ENCODE measurements at places on chromosomes 13 and 19.
A peak's percentile ranks its signal among the peaks of the same experiment; 100 is the strongest.

GRCh38 chr19:52897138-52897935, at the start of gene ZNF320:
Gene ZNF320, minus strand, starts transcription at chr19:52897635. Its CDS starts 7,380 bp downstream, at chr19:52890255.
- DNase-seq = peak; percentile 80

DNA sequence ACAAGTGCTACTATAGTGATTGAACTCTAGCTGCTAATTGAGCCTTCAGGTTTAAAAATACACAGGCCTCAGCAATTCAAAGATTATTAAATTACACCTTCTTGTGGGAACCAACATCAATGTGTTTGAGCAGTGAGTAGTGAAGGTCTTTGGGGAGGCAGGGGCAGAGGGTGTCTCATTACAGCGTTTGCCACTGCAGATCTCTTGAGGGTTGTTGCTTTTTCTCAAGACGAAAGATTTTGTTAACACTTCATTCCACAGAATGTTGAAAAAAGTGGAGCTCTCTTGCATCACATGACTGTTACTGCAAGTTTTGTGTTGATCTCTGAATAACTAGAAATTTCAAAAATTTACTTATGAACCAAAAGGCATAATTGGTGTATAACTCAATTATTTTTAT, 253.6 kb downstream of the ATP8A2 start:
- DNase-seq = no peak

- DNase-seq = no peak
These were observed 160.5 kb downstream of the LACC1 start for GRCh38 chr13:44040070-44040817.

DNA sequence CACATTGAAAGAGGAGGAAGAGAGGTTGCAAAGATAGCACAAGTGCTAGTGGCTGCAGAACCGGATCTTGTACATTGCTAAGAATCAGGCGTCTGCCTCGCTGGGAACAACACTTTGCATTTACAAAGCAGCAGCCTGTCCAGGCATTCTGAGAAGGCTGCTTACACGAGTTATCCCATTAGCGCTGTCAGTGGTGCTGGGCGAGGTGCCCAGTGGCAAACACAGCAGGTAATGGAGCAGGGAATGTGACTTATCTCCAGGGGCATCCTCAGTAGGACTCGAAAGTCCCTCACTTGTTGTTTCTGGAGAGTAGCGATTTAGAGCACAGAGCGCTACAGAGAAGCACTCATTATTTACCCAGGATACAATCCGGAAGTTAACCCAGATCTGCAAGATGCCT, 209.6 kb downstream of the OLFM4 start:
- no peak for DNase-seq

GRCh38 chr19:38736036-38736412, 8.2 kb downstream of the CAPN12 start:
- DNase-seq = no peak

- no peak for DNase-seq
These were observed at the start of gene CYP4F22 for GRCh38 chr19:15508035-15508710. Gene CYP4F22, plus strand, starts transcription at chr19:15508525. Its CDS starts 16,812 bp downstream, at chr19:15525337.

GRCh38 chr19:56156768-56157167, 15.7 kb downstream of the ZNF444 start:
- no peak for DNase-seq
